GM12892 (cell line): ENCODE measurements at places on chromosomes 13 and 19.

DNA sequence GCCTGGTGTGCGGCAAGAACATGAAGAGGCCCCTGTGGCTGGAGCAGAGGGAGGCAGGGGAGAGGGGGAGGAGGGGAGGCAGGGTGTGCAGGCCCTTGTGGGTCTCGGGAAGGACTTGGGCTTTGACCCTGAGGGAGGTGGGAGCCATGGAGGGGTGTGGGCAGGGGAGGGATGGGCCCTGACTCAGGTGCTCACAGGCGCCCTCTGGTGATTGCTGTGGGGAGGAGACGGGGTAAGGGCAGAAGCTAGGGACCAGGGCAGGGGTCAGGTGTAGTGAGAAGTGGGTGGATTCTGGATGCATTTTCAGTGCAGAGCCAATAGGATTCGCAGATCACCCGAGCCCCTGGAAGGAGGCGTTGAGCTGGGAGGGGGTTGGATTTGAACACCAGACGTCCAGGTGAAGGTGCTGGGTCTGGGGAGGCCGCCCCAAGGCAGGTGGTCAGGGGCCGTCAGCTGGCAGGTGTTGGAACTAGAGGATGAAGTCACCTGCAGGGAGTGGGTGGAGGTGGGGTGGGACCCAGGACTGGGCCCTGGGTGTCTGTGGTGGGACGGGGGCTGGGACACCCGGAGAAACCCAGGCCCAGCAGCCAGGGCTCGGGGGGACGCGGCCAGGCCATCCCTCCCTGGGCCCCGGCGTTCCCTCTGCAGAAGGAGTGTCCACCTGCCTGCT, 185.4 kb downstream of the KDM4B start:
- peak; percentile 72 for DNase-seq

DNA sequence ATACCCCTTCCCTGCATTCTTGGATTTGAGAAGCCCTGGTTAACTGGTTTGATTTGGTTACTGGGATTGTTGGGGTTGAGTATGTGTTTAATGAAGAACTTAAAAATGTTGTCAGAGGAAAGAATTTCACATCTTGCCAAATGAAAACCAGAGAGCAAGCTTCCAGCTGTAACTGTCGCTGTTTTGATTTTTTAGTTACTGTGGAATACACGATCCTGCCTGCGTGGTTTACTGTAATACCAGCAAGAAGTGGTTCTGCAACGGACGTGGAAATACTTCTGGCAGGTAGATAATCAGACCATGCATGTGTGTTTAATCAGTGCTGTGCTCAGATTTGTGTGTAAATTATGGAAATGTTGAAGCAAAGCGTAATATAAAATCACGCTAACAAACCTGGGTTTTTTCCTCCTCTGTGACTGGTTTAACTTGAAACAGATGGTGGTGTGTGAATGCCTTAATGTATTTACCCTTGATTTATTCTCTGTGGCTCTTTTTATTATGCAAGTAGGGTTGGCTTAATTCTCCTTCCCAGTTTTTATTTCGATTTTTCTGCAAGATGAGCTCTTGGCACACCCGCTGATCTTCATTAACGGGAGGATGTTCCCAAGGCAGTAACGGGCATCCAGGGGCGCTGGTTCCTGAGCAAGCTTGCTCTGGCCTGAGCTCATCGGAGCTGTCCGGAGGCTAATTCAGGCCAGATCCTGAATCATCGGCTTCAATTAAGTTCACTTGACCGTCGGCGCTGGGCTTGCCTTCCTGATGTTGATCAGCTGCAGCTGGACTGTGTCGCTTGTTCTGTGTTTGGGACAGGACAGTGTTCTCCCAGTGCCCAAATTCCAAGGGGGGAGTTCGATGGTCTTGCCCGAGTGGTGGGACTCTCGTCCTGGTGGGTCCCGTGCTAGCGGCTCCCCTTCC, 16.0 kb downstream of the UPF1 start:
- no peak for DNase-seq

GRCh38 chr19:3969435-3970312, 1.2 kb downstream of the DAPK3 start:
- no peak for DNase-seq

DNA sequence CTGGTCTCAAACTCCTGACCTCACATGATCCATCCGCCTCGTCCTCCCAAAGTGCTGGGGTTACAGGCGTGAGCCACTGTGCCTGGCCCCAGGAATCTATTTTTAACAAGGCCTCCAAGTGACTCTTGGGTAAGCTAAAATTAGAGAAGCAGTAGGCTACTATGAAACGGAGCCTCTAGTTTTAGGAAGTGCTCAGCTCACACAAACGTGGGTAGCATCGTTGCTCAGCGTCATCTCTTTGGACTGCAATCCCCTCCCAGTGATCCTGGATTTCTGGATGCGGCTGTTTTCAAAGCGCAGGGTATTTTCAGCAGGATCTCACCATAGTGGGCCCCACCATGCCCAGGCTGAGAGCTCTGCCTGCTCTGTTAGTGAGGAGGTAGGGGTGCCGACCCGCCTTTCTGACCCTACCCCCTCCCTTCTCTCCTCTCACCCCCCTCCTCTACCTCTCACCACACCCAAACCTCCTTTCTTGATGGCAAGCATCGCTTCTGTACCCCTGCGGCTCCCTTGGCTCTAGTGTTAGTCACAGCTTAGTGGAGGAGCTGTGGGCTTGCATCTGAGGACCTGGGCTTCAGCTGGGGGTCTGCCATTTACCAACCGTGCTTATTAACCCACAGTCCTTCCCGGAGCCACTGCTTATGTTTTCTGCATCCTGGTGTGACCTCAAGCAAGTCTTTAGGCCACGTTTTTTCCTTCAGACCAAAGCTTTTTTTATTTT, 34.2 kb downstream of the GJA3 start:
- DNase-seq: no peak

- DNase-seq: no peak
Observed at GRCh38 chr19:14413693-14414181, 5.4 kb downstream of the DDX39A start.

DNA sequence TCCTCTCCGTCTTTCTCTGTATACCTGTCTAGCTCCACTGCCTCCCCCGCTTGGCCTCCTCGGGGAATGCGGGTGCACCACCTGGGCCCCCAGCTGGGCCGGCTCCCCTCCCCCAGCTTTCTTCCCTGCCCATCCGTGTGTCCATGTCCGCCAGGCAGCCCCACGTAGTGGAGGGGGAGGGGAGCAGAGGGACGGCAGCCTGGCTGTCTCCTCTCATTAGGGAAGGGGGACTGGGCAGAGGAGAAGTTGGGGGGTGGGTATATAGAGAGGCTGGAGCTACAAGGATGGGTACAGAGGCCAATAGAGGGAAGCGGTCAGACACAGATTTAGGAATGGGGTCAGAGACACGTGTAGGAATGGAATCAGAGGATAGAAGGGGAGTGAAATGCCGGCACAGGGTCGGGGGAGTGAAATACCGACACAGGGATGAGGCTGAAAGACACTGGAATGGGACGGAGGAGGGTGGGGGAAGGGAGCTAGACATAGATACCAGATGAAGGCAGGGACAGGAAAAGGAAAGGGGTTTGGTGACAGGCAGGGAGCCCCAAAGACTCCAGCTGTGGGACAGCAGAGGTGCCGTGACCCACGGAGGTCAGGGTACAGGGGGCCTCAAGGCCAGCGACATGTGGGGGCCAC, 2.8 kb downstream of the NECTIN2 start:
- no peak for DNase-seq

DNA sequence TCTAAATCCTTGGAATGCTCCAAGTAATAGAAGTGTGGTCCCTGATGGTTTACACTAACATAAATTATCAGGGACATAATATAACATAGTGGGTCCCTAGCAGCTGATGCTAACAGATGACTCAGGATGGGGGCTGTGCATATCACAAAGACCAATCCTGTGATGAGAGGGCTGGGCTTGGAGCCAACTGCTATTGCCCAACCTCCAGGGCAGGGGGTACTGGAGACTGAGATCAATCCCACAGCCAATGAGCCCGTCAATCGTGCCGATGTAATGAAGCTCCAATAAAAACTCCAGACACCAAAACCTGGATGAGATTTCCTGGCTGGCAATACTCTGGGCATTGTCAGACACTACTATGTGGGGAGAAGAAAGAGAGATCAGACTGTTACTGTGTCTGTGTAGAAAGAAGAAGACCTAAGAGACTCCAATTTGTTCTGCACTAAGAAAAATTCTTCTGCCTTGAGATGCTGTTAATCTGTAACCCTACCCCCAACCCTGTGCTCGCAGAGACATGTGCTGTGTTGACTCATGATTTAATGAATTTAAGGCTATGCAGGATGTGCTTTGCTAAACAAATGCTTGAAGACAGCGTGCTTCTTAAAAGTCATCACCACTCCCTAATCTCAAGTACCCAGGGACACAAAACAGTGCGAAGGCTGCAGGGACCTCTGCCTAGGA, 33.4 kb downstream of the ABCC4 start:
- DNase-seq: no peak
